AG08395 (cell line): ENCODE measurements at places on chromosomes 16 and 17.
A peak's percentile ranks its signal among the peaks of the same experiment; 100 is the strongest.

DNA sequence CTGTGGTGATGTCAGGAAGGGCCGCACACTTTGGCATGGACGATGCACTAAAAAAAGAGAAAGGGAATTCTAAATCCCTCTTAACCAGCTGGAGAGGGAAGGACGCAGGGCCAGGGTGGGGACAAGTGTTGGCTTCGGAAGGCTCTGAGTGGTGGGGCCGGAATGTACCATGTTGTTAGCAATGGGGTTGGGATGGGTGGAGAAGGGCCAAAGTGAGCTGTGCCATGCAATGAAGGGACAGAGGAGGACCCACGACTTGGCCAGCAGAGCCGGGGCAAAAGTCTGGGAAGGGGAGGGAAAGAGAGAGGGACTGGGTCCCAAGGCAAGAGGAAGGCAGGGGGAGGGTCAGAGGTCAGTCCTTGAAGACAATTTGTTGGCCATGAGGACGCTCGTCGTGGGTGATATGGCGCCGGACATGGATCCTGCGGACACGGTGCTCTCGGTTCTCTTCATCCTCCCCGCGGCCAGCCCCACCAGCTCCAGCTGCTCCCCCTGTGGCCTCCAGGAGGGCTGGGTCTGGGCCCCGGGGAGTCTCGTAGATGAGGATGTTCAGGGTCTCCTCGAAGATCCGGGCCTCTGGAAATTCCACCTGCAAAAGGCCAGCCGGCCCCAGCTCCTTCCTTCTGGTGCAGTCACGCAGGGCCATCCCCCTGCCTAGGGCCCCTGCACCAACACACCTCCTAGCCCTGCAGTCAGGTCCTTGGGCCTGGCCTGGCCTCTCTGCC, 6.4 kb downstream of the ASPHD1 start:
- DNase-seq: no peak

DNA sequence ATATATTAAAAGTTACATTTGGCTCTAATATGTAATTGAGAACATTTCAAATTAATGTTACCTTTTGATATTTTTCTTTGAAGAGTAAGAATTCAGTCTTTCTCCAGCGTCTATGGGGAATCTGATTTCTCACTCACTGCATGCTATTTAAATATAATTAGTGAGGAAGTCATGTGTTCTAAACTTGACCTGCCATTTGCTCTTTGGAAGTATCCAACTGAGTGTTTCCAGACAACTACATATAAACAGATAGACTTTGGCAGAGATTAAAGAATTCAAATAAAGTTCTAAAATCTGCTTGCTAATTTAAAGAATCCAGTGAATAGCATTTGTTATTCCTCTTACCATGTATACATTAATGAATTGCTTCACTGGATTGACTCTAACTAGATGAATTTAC, 23.5 kb downstream of the OMG start:
- DNase-seq: no peak

DNA sequence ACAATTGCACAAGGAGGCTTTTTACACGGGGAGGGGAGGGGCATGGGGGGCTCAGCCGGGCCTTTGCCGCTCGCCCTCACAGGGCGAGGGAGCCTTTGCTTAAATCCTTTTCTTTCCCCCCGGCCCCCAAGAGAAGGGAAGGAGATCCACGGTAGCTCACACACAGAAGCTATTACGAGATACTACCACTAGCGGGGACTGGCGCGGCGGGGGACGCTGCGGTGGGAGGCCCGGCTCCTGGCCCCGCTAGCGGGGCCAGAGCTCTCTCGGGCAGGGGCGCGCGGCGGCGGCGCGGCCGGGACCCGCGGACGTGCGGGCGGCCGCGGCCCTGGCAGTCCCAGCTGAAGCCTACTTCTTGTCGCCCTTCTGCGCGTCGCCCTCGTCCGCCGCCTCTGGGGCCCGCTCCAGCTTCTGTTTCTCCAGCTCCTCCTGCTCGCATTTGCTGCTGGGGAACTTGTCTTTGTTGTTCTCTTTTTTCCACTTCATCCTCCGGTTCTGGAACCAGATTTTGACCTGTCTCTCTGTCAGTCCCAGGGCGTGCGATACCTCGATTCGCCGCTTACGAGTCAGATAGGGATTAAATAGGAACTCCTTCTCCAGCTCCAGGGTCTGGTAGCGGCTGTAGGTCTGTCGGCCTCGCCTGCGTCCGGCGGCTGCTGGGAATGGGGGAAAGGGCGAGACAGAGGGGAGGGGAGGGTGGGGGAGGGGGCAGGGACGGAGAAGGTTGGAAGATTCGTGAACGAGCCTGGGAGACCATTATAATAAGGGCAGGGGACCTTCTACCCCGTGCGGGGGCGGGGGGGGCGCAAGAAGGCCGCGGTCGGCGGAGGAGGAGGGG, 2.0 kb downstream of the HOXB8 start:
- DNase-seq: peak; percentile 41

DNA sequence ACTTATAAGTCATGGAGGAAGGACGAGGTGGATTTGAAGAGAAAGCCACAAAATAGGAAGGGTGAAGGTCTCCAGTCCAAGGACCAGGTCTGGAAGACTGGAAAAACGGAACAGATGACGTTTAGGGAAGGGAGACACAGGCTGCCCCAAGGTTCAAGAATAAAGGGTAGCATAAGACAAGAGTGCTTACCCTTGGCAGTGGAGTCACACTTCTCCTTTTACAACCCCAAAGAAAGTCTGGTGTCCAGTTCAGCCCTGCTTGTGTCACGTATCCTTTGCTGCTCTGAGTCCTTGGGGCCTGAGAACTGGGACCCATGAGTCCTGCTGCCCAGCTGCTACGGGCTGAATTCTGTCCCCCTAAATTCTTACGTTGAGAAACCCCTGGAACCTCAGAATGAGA, 13.0 kb upstream of the GGA2 start:
- no peak for DNase-seq

- no peak for DNase-seq
Observed at GRCh38 chr17:46836500-46836899, 14.9 kb upstream of the WNT9B start.

- DNase-seq: no peak
Observed at GRCh38 chr17:73591296-73592078, 52.8 kb downstream of the SDK2 start.

DNA sequence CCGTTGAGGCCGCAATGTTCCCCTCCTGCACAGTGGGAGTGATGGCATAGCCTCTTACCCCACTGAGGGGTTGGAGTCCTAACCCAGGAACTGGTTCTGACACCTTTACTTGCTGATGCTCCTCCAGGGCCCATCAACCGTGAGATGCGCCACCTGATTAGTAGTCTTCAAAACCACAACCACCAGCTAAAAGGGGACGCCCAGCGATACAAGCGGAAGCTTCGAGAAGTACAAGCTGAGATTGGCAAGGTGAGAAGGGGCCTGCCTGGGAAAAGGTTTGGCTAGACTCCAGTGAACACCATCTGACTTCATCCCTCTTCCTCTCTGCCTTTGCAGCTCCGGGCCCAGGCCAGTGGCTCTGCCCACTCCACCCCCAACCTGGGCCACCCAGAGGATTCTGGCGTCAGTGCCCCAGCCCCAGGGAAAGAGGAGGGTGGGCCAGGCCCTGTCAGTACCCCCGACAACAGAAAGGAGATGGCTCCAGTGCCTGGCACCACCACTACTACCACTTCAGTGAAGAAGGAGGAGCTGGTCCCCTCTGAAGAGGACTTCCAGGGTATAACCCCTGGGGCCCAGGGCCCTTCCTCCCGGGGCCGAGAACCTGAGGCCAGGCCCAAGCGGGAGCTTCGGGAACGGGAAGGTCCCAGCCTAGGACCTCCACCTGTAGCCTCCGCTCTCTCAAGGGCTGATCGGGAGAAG, 5.8 kb downstream of the RNF40 start:
- DNase-seq: no peak

- no peak for DNase-seq
Observed at GRCh38 chr16:88067530-88068411, 116.5 kb downstream of the BANP start.

- no peak for DNase-seq
Observed at GRCh38 chr16:76653390-76654026, 376.3 kb downstream of the CNTNAP4 start.

DNA sequence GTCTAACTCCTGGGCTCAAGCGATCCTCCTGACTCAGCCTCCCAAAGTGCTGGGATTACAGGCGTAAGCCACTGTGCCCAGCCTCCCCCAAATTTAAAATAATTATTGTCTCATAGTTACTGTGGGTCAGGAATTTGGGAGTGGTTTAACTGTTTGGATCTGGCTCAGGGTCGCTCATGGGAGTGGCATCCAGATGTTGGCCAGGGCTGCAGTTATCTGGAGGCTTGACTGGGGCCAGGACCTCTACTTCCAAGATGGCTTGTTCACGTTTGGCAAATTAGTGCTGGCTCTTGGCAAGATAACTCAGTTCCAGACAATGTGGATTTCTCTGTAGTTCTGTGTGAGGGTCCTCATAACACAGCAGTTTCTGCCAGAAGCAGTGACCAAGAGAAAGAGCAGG, 8.0 kb downstream of the TEN1 start:
- DNase-seq: no peak

DNA sequence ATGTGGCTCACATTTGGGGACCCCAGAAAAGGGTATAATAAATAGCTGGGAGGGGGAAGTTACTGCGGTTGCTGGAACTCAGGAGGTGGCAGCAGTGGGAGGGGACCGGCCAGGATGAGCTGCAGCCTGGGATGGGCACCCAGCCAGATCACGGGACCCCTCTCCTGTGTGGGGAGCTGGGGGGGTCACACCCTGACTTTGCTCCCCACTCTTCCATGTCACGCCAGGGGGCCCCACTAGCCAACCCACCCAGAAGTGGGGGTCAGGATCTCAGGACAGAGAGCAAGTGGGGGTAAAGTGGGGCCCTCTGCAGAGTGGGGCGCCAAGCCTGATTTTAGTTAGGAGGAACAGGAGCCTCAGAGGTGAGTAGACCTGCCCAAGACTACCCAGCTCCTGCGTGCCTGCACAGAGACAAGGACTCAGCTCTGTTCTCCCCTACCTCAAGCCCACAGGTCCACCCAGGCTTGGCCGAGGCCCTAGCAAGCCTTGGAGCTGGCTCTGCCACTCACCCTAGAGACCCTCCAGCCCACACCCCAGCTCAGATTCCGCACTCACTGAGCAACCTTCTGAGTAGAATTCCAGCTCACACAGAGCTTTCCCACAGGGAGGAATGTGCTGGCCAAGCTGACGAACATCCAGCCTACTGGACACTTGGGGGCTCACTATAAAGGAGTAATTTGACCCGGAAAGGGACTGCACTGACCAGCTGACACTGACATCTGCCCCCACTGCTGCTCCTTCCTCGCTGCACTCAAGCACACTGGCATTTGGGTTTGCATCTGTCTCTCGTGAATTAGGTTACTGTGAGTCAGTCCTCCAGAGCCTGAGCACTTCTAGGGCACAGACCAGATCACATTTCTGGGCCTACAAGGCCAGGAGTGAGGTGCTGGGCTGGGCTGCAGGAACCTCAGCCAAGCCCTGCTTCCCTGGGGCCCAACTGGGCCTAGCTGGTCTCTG, 310.1 kb downstream of the C16orf95 start:
- DNase-seq: no peak

DNA sequence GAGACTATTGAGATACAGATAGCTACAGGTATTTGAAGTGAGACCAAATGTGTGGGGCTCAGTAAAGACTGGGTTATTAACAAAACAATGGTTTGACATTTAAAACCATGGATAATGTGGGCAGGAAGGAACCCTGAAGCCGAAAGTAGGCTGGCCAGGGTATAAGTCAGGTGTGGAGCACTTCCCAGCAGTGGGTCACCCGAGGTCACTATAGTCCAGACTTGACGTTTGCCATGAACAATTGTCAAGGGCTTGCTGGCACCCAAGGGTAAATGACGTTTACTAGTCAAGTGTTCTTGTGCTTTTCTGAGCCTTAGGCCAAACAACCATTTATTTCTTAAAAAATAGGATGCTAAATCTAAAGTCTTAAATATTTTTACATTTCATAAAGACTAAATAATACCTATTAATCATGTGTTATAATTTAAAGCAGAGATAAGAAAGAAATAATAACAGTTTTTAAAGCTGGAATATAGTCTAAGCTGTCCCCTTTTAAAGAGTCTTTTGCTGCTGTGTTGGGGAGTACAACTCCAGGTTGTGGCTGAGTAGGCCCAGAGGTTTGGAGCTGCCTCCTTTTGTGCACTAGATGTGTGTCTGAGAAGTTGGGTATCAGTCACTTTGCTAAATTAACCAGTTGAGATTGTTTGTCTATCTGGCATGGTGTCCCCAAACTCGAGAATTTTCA, 15.7 kb downstream of the ALDH3A2 start:
- no peak for DNase-seq

DNA sequence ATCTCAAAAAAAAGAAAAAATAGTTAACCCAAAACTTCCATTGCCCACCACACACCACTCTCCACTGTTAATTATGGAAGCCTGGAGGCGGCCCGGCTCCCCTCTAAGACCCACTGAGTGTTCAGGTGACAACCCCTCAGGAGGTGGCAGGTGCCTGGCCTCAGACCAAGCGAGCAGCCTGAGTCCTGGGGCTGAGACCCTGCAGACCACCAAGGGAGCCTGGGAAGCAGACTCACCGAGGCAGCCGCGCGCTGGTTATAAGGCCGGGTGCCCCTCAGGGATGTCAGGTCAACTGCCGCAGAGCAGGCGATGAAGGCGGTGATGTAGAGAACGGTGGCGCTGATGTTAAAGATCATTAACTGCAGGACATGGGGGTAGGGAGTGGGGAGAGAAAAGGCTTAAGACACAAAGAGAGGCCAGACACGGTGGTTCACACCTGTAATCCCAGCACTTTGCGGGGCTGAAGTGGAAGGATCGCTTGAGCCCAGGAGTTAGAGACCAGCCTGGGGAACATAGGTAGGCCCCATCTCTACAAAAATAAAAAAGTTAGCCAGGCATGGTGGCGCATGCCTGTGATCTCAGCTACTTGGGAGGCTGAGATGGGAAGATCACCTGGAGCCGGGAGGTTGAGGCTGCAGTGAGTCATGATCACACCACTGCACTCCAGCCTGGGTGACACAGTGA, 13.3 kb downstream of the ARL2BP start:
- no peak for DNase-seq

DNA sequence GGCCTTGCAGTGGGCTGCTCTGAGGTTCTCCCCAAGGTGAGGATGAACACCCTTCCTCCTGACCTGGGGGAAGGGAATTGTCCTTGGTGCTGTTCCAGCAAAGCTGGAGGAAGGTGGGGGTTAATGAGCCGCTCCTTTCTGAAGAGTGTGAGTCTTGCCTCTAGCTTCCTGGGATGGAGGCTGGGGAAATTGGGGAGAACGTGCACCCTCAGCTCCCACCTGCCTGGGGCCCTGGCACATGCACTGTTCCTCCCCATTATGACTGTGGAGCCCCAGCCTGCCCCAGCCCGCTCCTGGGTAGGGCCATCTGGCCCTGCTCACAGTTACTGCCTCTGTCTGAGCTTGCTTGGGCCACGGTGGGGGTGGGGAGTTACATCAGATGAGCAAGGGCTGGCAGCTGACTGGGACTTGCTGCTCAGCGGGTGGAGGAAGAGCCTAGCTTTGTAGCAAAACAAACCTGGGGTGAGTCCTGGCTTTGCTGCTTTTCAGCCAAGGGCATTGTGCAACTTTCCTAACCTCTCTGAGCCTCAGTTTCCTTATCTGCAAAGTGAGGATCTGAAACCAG, 11.1 kb downstream of the TNS4 start:
- peak; percentile 64 for DNase-seq

- no peak for DNase-seq
Observed at GRCh38 chr16:67431775-67432505, 1.0 kb downstream of the HSD11B2 start.

- no peak for DNase-seq
Observed at GRCh38 chr16:86052115-86052670, 153.2 kb downstream of the IRF8 start.

GRCh38 chr17:28986714-28987655, 18.8 kb downstream of the SEZ6 start:
- no peak for DNase-seq
